ENCODE measurements at places on chromosomes 5 and 9.

DNA sequence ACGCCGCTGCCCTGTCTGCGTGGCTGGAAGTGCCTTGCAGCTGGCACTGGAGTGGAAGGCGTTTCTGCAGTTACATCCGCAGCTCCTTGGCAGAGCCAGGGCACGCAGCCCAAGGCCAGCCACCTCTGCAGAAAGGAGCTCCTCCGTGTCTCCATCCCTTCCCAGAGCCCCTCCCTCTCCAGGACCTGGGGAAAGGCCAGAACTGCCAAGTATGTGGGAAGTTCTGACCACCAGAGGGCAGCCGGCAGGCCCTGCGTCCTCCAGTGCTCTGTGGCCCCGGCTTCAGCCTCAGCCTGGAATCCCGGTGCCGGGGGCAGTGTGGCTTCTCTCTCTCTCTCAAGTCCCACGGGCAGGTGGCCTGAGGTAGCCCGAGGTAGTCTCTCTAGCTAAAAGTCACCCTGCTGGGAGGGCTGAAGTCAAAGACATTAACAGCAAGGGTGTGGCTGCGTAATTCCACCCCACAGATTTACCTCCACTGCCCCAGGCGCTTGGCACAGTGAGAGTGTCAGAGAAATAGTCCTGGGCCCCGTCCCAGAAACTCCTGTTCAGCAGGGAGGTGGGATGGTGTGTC is 101.7 kb upstream of the FCN2 start:
- peak; percentile 75 for DNase-seq

DNA sequence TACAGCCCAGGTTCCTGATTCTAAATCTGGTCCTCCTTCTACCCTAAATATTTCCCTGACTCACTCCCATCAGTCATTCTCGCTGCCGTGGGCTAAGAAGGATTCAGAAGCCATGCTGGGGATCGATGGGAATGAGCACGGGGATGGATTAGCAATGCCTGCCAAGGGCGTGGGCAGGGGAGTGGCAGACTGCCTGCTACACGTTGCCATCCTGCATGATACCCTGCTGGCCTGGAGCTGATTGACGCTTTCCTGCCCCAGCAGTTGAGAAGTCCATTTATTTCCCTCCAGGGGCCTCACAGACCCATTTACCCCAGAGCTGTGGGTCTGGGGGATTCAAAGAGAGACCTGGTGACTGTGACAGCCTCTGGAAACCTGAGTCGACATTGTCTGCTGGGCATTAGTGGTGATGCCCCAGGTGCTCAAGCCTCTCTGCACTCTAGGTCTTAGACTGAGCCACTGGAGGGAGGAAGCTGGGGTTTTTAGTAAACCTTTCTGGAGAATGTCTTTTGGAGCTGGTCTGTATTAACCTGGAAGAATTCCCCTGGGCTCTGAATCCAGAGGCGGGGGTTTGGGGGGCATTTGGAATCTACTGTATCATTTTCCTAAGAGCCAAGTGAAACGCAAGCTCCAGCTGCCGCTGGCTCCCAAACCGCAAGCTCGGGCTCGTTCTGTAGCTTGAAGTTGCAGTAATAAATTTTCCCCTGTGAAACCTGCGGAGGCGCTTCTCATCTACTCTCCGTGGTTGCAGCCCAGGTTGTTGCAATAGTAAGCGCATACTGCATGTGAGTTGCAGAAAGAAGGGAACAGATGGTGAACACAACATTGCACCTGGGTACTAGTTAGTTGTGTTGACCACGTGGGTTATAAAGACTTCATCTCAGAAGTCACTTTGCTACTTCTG is 76.3 kb upstream of the RAPGEF1 start:
- DNase-seq: no peak

GRCh38 chr9:21995666-21996398 is 1.2 kb downstream of the CDKN2B-AS1 start:
- DNase-seq: no peak

DNA sequence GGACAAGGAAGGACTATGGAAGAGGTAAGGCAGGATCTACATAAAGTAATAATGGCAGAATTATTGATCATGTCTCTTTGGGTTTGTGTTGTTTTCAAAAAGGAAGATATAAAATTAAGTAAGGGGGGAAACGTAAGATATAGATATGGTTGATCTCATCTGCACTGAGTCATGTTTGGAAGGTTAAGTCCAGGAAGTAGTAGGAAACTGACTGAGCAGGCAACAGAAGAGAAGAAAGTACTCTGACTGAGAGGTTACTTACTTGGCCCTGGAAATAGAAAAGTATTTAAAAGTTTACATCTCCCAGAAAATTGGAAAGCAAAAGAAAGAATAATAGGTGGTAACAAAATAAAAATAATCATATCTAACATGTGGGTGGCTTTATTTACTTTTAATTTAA is 405.3 kb upstream of the RGMB start:
- no peak for DNase-seq

GRCh38 chr5:118580949-118581348 is 407.4 kb downstream of the DTWD2 start:
- no peak for DNase-seq

DNA sequence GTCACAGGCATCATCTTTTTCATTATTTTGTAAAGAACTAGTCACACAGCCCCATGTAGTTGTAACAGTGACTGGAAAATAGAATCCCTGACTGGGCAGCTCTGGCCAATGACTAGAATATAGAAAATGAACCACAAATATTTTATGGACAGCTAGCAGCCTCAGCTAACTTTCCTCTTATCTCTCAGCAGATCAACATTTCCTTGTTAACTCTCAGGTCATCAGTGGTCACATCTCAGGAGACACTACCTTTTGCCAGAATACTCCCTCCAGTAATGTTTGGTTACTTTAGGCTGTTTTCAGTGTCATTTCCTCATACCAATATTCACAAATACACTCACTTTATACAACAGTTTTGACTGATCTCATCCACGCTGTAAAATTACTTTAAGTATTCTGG is 43.9 kb downstream of the FAM169A start:
- peak; percentile 87 for DNase-seq

DNA sequence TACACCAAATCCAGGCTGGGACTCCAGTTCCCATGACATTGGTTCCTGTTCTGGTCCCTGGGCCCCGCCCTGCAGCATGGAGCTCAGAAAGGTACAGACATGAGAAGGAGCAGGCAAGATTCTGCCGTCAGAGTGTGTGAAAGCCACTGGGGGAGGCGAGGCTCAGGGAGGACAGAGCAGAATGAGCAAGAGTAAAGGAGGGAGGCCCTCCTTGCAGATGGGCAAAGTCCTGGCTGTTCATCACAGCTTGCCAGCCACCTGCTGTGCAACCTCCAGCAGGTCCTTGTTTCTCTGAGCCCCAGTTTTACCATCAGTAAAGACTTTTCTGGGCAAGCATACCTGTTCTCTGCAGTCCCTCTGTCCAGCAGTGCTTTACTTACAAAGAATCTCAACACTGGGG is 73.3 kb downstream of the HRH2 start:
- no peak for DNase-seq

DNA sequence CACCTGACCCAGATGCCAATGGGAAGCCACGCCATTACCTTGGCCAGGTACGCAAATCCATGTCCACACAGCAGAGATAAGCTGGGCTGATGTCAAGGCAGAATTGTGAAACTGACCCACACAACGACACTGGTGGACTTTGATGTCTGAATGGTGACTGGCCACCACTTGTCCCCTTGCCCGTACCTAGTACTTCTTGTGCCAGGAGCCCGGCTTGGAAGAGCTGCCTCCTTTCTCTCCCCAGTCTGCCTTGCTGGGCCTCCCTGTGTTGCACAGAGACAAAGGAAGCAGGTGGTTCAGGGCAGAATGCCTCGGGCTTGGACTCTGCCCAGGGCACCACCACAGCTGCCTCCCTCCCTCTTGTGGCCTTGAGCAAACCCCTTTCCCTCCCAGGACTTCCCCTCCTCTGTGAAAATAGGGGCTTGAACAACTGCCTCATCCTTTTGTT is 23.3 kb downstream of the PTGES2 start:
- DNase-seq: no peak

DNA sequence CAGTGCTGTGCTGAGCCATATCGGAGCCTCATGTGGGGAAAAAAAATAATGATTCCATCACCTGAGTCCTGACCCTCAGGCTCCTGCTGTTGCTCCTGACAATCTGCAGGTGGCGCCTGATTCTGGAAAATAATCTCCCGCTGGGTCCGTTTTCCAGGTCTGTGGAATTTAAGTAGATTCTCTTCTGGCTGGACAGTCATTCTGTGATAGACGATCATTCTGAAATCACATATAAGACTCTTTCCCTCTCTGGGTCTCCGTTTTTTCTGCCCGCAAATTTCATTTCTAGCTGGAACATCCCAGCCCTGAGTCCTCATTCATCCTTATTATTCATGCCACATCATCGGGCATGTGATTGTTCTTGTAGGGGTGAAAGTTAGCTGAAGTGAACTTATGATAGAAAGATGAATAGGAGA is 22.1 kb upstream of the STXBP1 start:
- DNase-seq: peak; percentile 59

GRCh38 chr5:112258571-112258970 is 160.5 kb downstream of the EPB41L4A start:
- DNase-seq: no peak

- no peak for DNase-seq
These were observed 118.9 kb upstream of the ELL2 start for GRCh38 chr5:96080557-96080956.

GRCh38 chr9:137107312-137107921 is 7.1 kb downstream of the DPP7 start:
- DNase-seq: no peak

- DNase-seq: no peak
These were observed 378.8 kb upstream of the SEMA6A start for GRCh38 chr5:116953251-116953930.

DNA sequence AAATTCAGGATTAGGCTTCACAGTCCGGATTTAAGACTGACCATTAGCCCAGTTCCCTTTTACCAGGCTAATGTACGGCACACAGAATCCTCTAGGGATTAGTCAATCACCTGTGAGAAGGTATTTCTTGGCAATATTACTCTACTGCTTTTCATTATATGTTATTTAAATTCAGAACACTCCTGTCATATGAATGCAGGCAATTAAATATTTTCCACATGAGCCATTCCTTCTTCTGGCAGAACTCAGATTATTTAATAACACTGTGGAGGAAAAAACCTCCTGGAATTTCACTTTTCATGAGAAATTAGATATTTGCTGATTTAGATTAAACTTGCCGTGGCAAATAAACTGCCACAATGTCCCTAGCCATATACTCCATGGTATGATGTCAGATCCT is 1357.5 kb upstream of the C9orf72 start:
- no peak for DNase-seq

GRCh38 chr5:54656261-54656728 is 138.7 kb downstream of the SNX18 start:
- no peak for DNase-seq

DNA sequence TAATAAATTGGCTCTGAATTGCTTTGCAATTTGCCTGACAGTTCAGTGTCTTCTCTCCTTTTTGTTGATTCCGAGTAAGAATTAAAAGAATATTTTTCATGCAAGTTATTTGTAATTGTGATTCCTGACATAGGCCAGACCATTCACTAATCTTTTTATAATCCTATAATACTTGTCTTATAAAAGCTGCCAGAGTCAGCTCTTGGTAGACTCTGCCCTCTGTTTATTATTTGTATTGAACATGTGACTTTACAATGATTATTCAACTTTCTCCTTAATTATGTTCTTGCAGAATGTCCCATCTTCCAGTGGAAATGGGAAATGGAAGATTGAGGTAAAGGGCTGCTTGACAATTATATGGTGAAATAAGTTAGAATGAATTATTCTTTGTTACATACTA is 121.0 kb downstream of the SV2C start:
- no peak for DNase-seq

GRCh38 chr9:15882883-15883282 is 330.0 kb downstream of the CCDC171 start:
- DNase-seq: no peak

DNA sequence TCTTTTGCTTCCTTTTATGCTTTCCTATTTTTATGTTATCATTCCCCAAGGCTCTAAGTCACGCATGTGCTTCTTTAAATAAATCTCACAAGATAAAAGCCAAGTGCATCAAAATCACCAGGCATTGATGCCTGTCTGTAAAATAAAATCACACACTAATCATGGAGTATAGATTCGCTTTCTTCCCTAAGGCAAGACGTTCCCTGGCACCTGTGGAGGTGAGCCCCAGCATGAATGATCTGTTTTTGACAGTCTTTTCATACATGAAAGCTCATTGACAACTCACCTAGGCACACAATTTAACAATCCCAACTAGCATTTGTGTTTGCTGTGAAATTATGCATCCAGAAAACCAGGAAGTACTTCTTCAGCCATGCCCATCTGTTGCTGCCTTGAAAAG is 146.9 kb upstream of the DMAC1 start:
- DNase-seq: no peak

GRCh38 chr9:133341369-133342068 is 5.5 kb upstream of the SURF6 start:
- DNase-seq: no peak

- no peak for DNase-seq
These were observed 91.5 kb downstream of the GHR start for GRCh38 chr5:42514754-42515153.

- no peak for DNase-seq
These were observed 23.6 kb downstream of the RASEF start for GRCh38 chr9:83039303-83039702.

DNA sequence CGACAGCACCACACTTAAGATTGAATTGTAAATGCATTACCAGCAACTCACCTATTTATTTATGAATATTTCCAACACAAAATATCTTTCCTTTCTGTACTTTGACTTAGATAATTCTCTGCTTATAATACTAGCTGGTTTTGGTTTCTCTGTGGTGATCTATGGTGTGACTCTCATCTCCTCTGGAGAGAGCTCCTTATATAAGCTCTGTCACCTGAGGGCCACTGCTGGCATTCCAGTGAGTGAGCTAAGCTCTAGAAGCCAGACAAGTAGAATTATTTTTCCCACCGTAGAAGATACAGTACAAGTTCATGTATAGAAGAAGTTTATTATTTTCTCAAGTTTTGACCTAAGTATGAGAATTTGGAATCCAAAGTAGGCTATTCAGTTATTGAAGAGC is 111.5 kb downstream of the CDC42SE2 start:
- no peak for DNase-seq

GRCh38 chr5:135127439-135128240 is 93.6 kb upstream of the PITX1 start:
- DNase-seq: peak; percentile 83

DNA sequence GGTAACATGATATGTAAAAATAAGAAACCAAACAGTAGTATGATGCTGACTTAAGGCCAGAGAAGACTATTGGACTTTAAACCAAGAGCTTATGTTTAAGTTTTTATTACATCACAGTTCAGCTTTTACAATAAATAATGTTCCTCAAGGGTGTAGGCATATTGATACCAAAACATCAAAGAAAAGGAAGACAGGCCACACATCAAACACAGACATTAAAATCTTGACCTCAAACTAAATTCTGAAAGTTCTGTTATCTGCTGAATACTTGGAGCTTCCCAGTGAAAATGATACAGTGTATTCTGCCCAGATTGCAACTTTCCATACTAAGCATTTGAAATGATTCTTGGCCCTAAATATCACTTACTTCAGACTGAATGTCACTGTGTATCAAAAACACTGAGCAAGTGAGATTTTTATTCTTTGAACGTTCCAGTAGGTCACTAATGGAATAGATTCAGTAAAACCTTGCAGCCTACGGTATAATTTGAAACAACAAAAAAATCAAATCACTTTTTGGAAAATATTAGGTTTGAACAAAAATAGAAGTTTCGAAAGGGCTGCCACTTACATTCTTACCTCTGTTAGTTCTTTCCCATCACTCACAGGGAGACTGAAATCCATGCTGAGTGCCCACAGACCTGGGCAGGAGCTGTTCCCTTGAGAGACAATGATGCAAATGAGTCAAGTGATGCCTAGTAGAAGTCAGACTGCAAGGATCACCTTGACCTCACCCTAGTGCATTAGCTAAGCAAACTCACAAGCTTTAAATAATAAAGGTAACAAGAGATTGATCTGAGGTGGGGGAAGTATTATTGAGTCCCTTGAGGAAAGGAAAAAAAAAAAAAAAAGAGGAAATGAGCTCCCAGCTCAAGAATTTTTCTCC is 2.5 kb downstream of the LPAR1 start:
- no peak for DNase-seq

Measured in PC-9 (cell line).